Kasumi-1 (cell line): ENCODE measurements at places on chromosomes 7 and 10.
A peak's percentile ranks its signal among the peaks of the same experiment; 100 is the strongest.

- DNase-seq, result no peak
Measured at GRCh38 chr7:117639966-117640365, 160.1 kb downstream of the CFTR start.

DNA sequence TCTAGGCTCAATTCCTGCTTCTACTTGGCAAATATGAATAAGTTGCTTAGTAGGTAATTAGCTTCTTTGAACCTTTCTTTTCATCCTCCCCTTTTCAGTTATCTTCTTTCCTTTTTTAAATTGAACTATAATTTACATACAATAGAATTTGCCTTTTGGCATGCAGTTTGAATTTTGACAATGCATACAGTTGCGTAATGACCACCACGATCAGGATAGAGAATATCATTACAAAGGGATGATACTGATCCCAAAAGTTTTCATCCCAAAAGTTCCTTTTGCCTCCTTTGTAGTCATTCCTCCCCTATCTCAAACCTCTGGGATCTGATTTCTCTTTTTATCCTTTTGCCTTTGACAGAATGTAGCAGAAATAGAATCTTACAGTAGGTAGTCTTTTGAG lies 164.4 kb downstream of the NOC3L start:
- no peak for DNase-seq

DNA sequence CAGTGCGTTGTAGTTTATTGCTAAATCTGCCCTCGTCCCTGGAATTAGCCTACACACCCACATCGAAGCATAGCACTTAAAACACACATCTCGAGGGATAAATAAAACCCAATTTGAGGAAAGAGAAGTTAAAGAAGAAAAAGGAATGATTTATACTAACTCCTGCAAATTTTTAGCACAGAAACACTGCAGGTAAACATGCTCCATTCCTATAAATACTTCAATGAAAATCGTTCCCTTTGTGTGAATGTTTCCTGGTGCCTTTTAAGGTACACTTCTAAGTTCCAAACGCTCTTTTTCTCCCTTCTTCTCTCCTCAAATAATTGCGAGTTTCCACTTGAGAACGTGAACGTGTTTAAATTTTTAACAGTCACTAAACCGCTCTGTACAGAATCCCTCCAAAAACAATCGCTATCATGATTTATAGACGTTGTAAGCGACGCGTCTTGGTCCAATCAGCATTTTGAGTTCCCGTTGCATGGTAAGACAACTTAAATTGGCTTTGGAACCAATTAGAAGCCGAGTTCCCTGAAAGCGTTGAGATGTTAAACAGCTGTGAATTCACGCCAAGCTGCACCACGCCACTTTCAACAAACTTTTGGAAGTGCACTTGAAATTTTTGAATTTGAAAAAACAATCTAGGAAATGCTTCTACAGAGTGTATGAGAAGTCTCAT lies 12.5 kb upstream of the EBLN1 start:
- peak; percentile 80 for DNase-seq

- no peak for DNase-seq
Measured at GRCh38 chr7:138245682-138246081, 169.4 kb downstream of the AKR1D1 start.

DNA sequence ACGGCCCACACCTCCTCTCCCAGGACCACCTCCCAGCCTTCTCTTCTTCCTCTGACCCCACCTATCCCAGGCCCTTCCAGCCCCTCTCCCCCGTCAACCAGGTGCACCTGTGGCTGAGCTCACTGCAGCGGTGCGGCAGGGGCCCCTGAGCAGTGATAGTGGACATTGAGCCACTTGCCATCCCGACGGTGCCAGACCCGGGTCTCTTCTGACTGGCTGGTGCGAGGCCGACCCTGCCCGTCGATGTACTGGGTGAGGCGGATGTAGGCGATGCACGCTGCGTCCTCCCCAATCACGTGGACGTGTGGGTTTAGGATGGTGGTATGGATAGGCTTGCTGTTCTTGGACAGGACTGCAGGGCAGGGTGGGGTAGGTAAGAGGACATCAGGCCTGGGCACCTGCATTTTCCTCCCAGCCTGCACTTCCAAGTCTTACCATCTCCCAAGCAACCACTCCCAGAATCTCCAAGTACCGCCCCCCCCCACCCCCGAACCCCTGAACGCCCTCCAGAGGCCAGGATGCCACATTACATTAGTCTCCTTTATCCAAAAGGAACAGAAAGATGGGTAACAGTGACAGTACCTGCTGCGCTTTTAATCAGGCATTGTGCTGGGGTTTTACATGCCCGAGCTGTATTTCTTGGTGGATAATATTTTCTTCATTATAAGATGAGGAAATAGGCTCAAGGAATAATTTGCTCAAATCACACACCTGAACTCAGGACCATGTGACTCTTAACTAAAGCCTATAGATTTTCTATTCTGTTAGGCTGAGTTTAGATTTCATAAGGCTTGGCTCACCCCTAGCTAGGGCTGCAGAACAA lies 3.7 kb upstream of the NDST2 start:
- peak; percentile 57 for DNase-seq

DNA sequence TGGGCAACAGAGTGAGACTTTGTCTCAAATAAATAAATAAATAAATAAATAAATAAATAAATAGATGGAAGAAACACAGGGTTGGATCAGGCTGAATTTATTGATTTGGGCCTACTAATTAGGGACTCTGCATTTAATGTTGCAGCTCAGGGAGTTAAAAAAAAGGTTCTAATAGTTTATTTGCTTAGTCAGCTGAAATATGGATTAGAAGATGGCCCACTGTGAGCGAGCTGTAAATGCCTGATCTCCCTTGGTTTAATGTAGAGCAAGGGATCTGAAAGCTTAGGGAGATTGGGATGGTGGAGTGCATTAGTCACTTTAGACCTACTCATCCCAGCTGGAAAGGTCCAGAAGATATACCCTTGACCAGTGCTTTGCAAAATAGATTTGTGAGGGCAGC lies 25.1 kb upstream of the PDIA4 start:
- DNase-seq, result no peak

- no peak for DNase-seq
Measured at GRCh38 chr10:75076348-75076747, 35.1 kb upstream of the SAMD8 start.

GRCh38 chr10:79938728-79939406 lies 10.0 kb downstream of the SFTPD start:
- peak; percentile 92 for DNase-seq

DNA sequence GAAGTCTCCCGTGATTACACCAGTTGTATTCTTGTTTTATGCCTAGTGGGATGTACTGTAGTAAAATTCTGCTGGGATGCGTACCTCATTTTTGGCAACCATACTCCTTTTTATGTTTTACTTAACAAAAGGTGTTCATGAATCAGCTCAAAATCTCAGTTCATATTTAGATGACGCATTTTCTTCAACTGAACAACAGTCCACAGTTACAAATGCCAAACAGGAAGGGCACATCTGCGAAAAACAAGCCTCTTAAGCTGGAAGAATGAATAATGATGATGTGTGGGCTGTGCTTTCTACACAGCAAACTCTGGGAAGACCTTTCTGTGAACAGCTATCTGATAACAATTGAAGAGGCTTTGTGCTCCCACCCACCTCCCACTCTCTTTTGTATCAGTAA lies 68.4 kb upstream of the NRBF2 start:
- DNase-seq, result no peak

GRCh38 chr7:47482013-47482875 lies 99.7 kb downstream of the TNS3 start:
- DNase-seq, result peak; percentile 7

DNA sequence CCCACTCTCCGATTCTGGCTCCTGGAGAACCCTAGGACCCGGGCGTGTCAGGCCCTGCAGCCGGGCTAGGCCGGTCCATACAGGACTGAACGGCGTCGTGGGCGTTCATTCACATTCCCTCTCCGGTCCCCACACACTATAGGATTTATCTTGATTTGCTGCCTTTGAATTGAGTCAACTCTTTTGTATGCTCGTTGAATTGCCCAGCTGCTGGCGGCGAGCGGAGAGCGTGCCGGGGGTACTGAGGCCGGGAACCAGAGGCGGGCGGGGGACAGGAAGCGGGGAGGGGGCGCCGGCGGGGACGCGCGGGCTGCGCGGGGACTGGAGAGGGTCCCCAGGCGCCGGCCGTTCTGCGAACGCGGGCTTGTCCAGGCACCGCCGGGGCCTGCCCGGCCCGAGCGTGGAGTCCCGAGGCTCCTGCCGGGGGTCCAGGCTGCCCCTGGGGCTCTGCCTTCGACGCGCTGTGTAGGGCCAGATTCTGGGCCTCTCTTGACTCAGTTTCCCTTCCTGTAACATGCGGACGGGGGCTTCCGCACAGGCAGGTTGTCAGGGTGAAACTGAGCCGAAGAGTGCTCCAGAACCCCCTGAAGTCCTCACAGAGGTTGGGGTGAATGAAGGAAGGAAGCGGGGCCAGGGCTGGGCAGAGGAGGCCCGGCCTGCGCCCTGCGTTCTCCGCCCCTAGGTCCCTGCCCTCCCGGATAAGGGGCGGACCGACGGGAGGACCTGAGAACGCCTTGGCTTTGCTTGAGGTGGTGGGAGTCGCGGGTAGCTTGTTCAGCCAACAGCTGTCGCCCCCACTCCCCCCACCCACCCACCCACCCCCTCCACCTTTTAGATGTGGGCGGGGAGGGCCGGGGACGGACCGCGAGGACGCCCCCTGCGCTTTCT lies 769 bp upstream of the ELFN1 start:
- DNase-seq, result no peak

DNA sequence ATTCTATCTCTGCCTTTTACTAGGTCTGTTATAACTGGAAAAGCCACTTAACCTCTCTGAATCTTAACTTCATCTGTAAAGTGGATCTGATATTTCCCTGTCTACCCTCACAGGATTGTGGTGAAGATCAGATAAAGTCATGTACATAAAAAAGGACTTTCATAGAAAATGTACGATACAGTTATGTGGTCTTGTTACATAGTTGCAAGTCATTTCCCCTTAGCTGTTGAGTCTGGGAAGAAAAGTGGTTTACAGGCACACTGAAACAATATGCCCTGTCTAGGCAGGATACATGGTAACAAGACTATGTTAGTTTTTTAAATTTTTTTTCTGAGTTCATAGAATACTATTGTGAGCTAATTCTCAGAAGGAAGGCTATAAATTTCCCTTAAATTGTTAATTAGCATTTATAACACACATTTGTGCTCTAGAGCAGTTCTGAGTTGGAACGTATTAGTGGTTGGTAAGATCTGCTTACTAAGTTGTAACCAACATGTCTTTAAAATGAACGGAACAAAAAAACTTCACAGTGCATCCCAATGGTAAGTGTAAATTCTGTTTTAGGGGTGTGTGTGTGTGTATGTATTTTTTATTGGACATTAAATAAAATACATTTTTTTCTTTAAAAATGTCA lies 7.1 kb upstream of the GSTO1 start:
- DNase-seq, result no peak

GRCh38 chr7:31938650-31939049 lies 131.6 kb downstream of the PDE1C start:
- peak; percentile 35 for DNase-seq

DNA sequence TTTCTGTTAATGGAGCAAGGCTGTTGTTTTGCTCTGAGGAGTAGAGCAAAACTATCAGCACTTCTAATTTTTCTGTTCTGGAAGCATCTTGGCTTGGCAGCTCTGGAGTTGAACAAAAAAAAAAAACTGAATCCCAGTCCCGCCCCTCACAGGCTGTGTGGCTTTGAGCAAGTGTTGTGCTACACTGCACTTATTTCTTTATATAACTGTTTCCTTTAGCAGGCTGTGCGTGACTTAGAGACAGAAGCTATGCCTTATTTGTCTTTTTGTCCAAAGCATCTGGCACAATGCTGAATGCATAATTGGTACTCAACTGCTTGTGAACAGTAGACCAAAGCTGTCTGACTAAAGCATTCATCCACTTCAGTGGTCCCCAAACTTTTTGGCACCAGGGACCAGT lies 96.1 kb downstream of the AMPH start:
- no peak for DNase-seq

GRCh38 chr10:120827251-120827875 lies 23.8 kb upstream of the WDR11 start:
- DNase-seq, result no peak

- no peak for DNase-seq
Measured at GRCh38 chr7:80869106-80869784, 49.6 kb downstream of the SEMA3C start.

DNA sequence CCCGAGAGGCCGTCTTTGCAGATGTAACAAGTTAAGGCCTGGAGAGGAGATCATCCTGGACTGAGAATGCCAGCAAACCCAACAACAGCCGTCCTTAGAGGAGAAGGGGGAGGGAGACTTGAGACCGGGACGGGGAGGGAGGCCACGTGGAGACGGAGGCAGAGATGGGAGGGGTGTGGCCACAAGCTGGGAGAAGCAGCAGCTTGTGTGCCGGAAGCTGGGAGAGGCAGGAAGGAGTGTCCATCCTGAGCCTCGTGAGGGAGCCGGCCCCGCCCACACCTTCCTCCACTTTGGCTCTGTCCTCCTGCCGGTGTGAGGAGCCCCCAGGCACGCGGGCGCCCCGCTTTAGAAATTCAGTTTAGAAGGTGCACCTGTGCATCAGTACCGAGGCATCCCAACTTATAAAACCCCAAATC lies 95.7 kb downstream of the DNAJB6 start:
- DNase-seq, result peak; percentile 52
